ENCODE measurements at places on chromosomes 2 and 18.

DNA sequence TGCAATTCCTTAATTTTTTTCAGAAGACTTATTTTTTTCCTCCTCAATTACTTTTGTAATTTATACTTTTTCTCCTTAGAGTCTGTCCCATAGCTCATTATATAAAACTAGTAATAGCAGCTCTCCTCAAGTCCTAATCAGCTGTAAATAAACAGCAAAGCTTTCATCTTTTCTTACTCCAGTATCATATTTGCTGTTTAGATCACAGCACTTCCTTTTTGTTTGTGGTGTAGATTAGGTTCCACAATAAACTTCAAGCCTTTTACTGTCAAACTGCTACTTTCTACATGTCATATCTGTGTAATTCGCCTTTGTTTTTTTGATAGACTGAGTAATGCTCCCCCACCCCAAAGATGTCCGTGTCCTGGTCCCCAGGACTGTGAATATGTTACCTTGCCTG, 25.5 kb downstream of the GCG start:
- no peak for DNase-seq

DNA sequence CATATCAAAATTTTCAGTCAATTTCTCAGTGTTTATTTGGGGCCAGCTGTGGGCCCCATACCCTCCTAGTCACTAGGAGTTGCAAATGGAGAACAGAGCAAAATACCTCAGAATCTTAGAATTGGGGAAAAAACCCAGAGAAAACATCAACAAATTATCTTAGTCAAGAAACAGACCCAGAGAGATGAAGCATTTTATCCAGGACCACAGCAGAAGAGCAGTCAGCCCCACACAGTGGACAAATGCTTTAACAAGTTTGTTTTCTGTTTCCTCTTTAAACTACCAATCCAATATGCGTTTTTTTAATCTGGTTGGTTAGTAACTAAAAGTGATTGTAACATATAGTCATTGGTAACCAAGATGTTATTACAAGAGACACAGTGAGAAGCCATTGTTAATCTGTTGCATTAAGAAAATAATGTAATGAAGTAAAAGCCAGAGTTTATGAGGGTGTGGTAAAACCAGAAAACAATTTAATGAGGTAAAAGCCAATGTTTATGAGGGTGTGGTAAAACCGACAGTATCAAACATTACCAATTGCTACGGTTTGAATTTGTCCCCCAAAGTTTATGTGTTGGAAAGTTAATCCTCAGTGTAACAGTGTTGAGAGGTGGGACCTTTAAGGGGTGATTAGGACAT, 60.7 kb upstream of the COX7A2L start:
- peak; percentile 13 for DNase-seq

GRCh38 chr2:35741556-35741955, 614.0 kb upstream of the CRIM1 start:
- peak; percentile 9 for DNase-seq

DNA sequence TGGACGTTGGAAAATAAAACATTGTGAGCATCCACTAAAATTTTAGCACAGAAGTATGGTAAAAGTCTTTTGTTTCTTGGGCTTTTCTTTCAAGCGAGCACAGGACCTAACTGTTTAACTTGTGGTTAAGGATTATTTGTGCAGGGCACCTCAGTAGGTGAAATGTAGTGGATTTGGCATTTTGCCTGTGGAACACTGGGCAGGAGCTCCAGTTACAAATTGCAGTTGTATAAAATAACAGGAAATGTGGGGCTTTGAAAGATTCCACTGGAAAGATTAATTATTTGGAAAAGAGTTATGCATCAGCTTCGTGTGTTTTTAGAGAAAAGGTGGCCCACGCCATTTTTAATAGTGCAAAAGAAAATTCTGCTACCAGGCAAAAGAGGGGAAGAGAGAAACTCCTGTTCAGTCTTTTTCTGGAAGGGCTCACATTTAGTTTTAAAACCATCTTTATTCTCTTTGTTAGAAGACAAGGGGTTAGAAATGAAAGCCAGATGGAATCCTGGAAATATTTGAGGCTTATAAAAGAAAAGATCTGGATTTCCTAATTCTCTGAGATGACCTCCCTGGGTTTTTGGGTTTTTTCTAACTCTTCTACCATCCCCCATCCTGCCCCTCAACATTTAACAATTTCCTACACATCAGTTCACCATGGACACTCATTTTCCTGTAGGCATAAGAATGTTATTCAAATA, 144.3 kb upstream of the SERTAD2 start:
- DNase-seq, result peak; percentile 42

DNA sequence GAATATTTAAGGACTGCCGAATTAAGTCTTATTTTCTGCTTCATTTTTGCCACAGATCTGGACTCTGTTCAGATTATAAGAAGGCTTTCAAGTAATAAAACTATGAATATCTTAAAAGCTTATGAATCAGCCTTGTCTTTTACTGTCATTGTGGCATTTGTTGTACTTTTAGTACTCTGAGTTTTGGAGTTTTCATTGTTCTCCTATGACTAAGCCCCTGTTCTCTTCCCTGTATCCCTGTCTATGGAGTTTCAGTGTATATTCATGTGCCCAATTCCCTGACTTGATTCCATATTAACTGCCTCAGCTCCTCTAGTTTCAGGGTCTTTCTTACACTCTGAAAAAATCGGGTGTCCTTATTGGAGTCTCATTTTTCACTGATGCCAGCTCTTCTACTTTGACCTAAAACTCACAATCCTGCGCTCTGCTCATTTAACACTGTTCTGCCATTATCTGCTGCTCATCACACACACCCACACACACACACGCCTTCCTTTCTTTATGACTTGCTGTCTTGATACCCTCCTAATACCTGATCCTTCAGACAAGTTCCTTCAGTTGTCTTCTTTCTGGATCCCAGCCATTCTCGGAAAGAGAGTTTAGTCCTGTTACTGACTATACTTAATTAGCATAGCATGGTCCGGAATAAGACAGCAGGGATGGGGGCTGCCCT, 511.8 kb downstream of the CPS1 start:
- peak; percentile 42 for DNase-seq

All from ELR (cell line).